ENCODE measurements at places on chromosomes 16 and 17.

- peak; percentile 77 for DNase-seq
These were observed at the start of gene ADGRG1 for GRCh38 chr16:57628008-57628781. Gene ADGRG1 (plus strand): TSS chr16:57628630. CDS start chr16:57650288, 21,658 bp downstream.

- no peak for DNase-seq
These were observed 140.0 kb downstream of the IRF8 start for GRCh38 chr16:86038926-86039310.

- no peak for DNase-seq
These were observed 29.3 kb upstream of the MFSD6L start for GRCh38 chr17:8828517-8828875.

DNA sequence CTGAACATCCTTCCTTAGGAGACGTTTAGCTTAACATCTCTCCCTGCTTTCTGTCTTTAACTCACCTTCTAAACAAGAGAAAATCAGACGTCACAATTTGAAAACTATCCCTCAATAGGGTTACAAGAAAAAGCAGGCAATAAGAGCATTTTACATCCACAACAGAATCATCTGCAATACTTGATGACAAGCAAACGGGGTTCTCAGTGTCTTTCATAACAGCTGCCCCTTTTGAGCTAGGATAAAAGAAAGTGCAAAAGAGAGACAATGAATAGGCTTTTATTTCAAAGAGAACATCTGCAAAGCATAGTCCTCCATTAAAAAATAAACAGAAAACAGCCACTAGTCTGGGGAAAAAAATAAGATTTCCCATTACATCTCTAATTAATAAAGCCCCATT is 13.2 kb downstream of the XYLT1 start:
- DNase-seq = no peak

- no peak for DNase-seq
These were observed 2.3 kb downstream of the RSAD1 start for GRCh38 chr17:50480854-50481490.

DNA sequence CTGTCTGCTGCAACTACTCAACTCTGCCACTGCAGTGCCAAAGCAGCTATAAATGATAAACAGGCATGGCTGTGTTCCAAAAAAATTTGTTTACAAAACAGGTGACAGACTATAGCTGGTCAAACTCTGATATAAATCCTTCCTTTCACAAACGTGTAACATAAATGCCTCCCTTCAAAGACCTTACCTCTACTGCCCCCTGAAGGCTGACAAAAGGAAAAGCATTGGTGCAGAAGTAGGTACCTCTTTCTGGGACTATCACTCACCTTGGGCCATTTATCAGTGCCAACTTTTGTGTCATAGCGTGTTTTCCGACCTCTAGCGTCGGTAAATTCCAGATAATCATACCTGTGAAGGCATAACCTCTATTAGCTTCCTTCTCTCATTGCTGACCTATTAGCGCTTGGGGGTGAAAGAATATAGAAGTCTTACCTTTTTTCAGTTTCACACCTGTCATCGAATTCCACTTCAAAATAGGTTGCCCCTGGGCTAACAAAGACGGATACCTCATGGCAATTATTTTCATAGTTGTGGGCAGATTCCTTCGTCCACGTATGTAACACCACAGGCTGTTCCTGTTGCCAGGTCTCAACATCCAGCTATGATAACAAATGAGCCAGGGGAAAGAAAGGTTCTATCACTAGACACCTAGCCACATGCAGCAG is 67.9 kb downstream of the ZZEF1 start:
- DNase-seq = no peak

DNA sequence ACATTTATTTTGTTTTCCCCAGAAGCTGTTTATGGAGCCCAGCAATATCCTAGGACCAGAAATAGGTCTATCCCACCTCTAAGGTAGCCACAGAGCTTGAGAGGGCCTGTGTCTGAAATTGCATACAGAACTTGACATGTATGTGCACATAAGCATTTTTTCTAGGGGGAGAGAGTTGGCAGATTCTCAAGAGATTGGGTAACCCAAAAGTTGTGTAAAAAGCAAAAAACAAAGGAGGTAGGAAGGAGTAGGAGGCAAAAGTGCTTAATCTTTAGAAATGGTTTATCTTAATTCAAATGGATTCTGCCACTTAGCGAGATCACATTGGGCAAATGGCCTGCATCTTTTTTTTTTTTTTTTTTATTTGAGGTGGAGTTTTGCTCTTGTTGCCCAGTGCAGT is 3.5 kb downstream of the PLK1 start:
- no peak for DNase-seq

All from urinary bladder (tissue), 4 donors.